ENCODE measurements at places on chromosomes 6 and 20. TPM values are rescaled to one million over a fixed set of nuclear protein-coding genes. Genes with fewer than 3 reads are reported as not detected.

Gene ZSCAN23
- total RNA-seq, result 1.1 TPM

Gene RNF39
- total RNA-seq, result not detected

Gene FANCE
- 1.8 TPM for total RNA-seq

Gene RIPPLY2
- not detected for total RNA-seq

Gene KIFC1
- total RNA-seq, result 0.31 TPM

Gene MMP24
- total RNA-seq, result 1.3 TPM

Gene SRF
- 68.0 TPM for total RNA-seq

Gene TAP1
- 27.5 TPM for total RNA-seq

DNA sequence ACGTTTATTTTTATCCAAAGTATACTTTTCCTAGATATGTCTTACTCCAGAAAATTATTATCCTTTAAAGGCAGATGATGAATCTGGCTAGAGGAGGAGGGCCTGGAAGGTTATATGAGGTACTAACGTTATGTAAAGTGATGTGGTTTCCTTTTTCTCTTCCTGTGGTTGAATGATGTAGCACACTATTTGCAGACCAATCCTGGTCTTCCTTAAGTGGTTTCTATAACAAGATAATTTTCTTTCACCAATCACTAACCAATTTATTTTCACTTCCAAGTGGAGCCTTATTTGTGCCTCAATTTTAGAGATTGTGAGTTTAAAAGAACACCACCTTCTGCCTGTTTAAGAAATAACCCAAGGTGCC is 154.6 kb upstream of the SOX4 start:
- no peak for DNase-seq

DNA sequence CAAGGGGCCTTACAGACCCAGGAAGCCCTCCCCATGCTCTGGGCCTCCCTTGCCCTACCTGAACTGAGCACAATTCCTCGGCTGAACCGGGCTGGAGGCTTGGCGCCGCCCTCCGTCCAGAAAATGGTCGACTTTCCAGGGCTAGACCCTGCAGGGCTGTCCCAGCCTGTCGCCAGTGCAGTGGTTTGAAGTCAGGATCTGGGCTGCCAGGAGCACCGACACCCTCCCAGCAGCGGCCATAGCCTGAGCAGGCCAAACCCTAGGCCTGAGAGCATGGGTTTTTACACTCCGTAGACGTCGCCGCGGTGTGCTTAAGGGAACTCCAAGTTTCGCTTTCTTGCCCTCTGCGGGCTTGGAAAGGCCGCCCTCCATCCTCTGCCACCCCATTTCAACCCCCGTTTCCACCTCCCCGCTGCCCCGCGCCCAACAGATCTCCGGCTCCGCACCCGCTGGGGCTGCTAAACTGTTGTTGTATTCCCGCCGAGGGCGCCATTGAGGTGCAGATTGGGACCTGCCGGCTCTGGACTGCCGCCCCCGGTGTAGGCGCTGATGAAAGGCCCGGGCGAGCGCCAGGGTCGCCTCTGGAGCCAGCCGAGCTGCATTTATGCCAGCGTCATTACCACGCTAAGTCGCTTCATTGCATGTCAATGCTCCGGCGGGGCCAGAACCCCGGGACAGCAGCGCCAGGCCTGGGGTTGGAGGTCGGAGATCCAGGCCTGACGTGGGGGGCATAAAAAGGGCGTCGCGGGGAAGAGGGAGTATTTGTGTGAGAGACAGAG is 2.2 kb upstream of the TFAP2A start:
- peak; percentile 17 for DNase-seq

DNA sequence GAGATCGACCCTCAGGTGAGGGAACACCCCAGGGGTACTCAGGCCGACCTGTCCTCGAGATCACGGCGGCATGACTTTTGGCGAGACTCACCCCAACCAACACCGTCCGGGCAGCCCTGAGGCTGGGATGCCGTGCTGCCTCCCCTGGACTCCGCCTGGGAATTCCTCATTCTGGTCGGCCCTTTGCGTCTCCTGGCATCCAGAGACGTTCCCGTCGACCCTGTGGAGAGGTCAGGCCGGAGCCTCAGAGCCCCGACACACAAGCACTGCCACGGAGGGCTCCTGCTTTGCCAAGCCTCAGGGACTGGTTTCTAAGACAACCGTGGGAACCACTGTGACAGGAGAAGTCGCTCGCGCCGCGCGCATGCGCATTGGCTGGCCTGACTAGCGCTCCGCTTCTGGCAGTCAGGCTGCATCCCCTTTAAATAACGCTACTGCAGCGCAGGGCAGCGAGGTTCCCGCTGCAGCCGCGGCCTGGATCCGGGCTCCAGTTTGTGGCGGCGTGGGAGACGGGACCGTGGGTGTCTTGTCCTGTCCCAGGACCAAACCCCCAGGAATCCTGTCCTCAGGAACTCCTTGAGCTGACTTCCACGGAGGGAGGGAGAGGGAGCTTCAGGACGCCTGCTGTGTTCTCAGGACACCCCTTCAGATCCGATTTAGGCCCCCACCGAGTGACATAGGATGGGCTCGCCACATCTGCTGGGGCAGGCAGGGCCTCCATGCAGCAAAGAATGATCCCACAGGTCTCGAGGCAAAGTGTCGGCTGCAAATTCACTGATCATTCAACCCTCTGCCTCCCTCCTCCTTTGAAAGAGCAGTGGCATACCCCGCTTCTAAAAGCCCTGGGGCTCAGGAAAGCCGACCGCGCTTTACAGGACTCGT is 163.2 kb upstream of the ZNF337 start:
- DNase-seq, result peak; percentile 81

DNA sequence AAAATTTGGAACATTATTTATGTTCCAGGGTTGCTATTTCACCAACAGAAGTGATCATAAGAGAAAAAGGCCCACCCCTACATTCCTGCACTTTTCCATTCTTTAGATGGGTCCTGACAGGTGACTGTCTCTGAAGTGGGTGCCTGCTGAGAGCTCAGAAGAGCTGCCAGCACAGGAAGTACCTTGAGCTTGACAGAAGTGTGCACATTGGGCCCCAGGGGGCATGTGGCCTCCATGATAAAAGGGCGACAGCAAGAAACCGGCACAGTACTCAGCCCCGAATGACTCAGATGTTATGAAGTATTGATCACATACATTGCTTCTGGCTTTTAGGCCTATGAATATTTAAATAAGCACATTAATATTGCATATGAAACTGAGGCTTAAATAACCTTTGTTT is 150.4 kb downstream of the PCSK2 start:
- no peak for DNase-seq

GRCh38 chr6:3236005-3236404 is 8.6 kb upstream of the TUBB2B start:
- no peak for DNase-seq

DNA sequence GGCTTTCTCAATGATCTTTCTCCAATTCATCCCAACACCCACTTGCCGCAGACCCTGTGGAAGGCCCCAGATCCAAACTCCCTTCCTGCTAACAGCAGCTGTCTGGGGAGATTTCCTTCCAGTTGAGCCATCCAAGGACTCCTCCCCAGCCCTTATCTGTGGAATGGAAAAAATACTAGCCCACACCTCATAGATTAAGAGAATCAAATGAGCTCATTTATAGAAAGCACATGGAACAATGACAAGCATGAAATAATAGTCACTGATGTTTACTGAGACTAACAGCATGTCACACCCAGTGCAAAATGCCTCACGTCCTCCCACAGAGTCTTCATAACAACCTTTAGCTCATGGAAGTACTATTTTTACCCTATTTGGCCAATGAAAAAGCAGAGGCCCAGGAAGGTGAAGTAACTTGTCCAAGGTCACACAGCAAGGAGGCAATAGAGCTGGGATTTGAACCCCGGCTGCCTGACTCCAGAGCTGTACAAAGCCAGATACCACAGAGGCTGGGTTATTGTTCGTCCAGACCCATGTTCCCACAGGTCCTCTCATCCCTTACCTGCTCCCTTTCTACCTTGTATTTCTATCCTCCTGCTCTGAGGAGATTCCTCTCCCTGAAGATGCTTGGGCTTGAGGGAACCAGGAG is 23.4 kb upstream of the PTGIS start:
- DNase-seq, result peak; percentile 59

DNA sequence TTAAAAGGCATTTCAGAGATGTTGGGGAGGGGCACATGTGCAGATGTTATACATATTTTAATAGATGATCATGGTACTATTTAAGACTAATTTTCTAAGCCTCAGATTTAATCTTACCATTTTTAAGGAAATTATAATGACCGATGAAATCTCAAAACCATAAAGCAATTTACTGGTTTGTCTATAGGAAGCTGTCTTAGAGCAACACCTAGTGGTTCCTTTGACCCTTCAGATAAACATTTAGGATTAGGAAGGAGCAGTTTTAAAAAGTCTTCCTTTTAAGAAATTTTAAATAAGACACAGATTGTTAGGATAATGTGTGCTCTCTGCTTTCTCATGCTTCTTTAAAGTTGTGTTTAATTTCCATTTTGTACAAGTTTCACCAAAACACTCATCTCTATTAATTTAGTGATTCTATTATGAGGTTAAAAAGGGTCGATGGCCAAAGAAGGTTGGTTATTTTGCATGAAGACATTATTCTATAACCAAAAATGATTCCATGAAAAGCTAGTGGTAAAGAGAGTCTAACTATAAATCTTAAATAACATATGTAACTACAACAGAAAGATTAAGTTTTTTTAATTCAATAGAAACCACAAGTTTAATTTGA is 376.4 kb downstream of the HACE1 start:
- no peak for DNase-seq

- no peak for DNase-seq
These were observed 67.8 kb downstream of the TIAM2 start for GRCh38 chr6:155062866-155063341.

- no peak for DNase-seq
These were observed 122.1 kb upstream of the SPACA1 start for GRCh38 chr6:87925373-87926060.

- DNase-seq, result peak; percentile 52
These were observed 118.4 kb upstream of the SGK1 start for GRCh38 chr6:134436281-134436815.

DNA sequence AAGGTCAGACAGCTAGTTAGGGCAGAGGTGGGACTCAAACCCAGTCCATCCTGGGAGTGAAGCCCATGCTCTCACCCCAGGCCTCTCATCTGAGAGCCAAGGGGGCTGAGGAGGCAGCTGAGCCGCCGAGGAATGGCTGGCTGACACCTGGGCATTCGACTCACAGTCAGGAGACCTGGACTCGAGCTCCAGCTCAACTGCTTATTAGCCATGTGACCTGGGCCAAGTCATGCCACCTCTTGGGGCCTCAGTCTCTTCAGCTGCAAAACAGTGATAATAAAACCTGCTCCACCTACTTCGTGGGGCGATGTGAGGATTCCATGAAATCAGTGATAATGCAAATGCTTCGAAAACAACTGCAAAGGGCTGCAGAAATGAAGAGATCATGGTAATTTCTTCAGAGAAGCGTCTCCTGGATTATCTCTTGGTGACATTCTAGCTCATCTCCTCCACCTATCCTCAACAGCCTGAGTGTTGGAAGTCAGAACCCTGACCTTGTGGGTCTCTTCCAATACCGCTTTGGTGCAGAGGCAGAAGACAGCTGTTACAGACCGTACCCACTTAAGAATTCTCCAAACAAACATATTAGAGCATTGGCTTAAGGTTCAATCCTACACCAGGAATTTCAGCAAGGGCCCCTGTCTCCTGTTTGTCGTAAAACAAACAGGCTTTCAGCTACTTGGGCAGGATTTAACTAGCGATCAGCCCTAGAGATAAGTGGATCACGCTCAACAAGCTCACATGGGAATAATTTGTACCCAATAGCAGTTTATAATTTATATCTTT is 60.0 kb upstream of the PIM1 start:
- DNase-seq, result no peak

DNA sequence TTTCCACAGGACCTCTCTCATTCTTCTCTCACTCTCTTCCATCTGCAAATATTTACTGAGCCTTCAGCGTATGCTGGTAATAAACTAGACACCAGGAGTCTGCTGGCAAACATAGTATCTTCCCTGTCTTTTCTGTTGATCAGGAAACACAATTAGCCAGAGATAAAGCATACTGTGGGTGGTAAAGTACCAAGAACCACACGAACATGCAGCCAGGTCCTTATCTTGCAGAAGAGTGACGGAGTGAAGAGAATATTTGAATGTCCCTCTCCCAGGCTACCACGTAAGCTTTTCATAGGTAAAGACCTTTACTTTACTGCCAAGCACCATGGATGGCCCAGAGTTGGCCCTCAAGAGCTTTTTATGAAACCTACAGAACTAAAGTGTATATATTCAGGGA is 13.3 kb downstream of the FHL5 start:
- DNase-seq, result no peak

- no peak for DNase-seq
These were observed 13.5 kb upstream of the PRDM1 start for GRCh38 chr6:106072501-106073090.

DNA sequence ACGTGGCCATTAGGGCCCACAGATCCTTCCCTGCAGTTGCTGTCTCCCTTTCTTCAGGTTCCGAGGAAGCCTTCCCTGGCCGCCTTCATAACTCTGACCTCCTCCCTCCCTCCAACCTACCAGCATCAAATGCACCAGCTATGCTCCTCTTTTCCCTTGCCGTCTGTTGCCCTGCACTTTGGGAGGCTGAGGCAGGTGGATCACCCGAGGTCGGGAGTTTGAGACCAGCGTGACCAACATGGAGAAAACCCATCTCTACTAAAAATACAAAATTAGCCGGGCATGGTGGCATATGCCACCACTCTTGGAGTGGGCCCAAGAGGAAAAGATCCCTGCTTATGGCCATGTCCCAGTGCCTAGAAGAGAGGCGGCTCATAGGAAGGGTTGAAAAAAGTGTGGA is 31.8 kb downstream of the RNASET2 start:
- DNase-seq, result no peak

GRCh38 chr6:166465671-166466087 is 82.9 kb upstream of the MPC1 start:
- DNase-seq, result peak; percentile 45

- DNase-seq, result no peak
These were observed 10.6 kb downstream of the TAAR1 start for GRCh38 chr6:132648356-132648755.

DNA sequence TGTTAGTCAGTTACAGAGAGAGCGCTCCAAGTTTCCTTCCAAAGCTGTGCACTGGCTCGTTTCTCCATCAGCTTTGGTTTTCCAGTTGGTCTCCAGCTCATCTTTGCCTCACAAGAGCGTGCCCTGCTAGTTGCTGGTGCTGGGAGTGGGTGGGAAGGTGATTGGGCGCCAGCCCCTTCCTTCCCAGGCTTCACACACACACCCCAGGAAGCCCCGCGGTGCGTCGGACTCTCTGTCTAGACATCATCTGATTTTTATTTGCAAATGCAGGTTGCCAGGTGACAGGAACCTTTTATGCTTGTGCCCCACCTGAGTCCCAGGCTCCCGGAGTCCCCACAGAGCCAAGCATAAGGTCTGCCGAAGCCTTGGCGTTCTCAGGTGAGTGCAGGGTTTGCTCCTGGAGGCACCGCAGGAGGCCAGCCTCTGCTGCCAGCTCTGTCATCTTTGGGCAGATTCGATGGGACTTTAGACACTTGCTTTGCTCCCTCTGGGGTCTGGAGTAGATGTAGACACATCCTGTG is 7.1 kb downstream of the IRF4 start:
- no peak for DNase-seq

GRCh38 chr20:62951896-62952372 is 575 bp upstream of the SLC17A9 start:
- peak; percentile 24 for DNase-seq

GRCh38 chr6:41409489-41409888 is 74.1 kb downstream of the NCR2 start:
- no peak for DNase-seq

- no peak for DNase-seq
These were observed 174.0 kb upstream of the FBXL4 start for GRCh38 chr6:99121748-99122147.

GRCh38 chr20:15336536-15336935 is 999.1 kb upstream of the FLRT3 start:
- no peak for DNase-seq

GRCh38 chr6:31733734-31734133 is 2.6 kb downstream of the CLIC1 start:
- DNase-seq, result no peak
